Endodermal cell (in vitro differentiated cells): ENCODE measurements at places on chromosomes 2 and 18. TPM values are rescaled to one million over a fixed set of nuclear protein-coding genes. Genes with fewer than 3 reads are reported as not detected.

Gene NEU4
- total RNA-seq, result 1.1 to 2.6 TPM (median 1.2 TPM) in 3 replicates

Gene CROCC2
- total RNA-seq, result not detected in 3 replicates

Gene EPB41L3
- 51.6 and 54.4 TPM in 2 replicates for total RNA-seq

Gene INHBB
- not detected in 2 replicates for total RNA-seq

Gene GKN2
- not detected in 2 replicates for total RNA-seq

Gene CRYGC
- total RNA-seq, result not detected in 3 replicates

Gene TDRD15
- total RNA-seq, result 0.29 and 0.44 TPM in 2 replicates

Gene CPLX4
- total RNA-seq, result not detected in 2 replicates

Gene SERPINB3
- total RNA-seq, result not detected in 3 replicates

Gene SLC30A3
- 1.5 to 2.8 TPM (median 2.1 TPM) in 3 replicates for total RNA-seq
